ENCODE measurements at places on chromosomes 16 and 17. TPM values are rescaled to one million over a fixed set of nuclear protein-coding genes. Genes with fewer than 3 reads are reported as not detected.

- no peak for DNase-seq
Measured at GRCh38 chr16:11736903-11737302, 5.8 kb downstream of the TXNDC11 start.

DNA sequence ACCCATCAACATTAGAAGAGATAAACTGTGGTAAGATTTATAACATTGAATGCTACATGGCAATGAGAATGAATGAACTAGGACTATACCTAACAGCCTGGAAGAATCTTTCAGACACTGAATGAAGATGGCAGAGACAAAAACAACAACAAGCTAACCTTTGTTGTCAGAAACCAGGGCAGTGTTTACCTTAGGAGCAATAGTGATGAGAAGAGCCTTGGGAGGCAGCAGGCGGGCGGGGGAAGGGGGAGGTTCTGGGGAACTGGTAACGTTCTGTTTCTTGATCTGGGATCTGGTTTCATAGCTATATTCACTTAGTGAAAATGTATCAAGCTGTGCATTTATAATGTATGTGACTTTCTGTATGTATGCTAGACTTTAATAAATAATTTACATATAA, 139.0 kb upstream of the TNRC6C start:
- no peak for DNase-seq

GRCh38 chr17:82941021-82942001, 101.5 kb upstream of the ZNF750 start:
- DNase-seq, result no peak

The BICDL2 gene
- total RNA-seq, result 1.2 TPM

The NPIPA8 gene
- total RNA-seq, result 19.4 TPM

The SLC6A2 gene
- total RNA-seq, result not detected

The PRSS21 gene
- 0.71 TPM for total RNA-seq

Data from activated CD4-positive, alpha-beta T cell treated with anti-CD3 and anti-CD28 coated beads for 36 hours (primary cell).